ENCODE measurements at places on chromosomes 7 and 10. TPM values are rescaled to one million over a fixed set of nuclear protein-coding genes. Genes with fewer than 3 reads are reported as not detected.
A peak's percentile ranks its signal among the peaks of the same experiment; 100 is the strongest.

The STAG3 gene
- 1.1 TPM for total RNA-seq

The KLF14 gene
- total RNA-seq = not detected

The FIS1 gene
- total RNA-seq = 128 TPM

The PSAP gene
- 737 TPM for total RNA-seq

The WDFY4 gene
- total RNA-seq = not detected

The PAPSS2 gene
- 4.7 TPM for total RNA-seq

The SLC26A3 gene
- not detected for total RNA-seq

The SFMBT2 gene
- 9.1 TPM for total RNA-seq

The FXYD4 gene
- total RNA-seq = not detected

GRCh38 chr10:13173616-13174015 is 12.3 kb downstream of the MCM10 start:
- H3K36me3 ChIP-seq = no peaks in the 10 kb centered on the region
- no peaks in the 10 kb centered on the region for H3K27me3 ChIP-seq
- DNase-seq = no peak
- no peak overlapping the region for H3K4me3 ChIP-seq
- H3K4me1 ChIP-seq = peaks cover 1% of the 10 kb centered on the region
- H3K27ac ChIP-seq = no peak overlapping the region

- no peak overlapping the region for H3K27ac ChIP-seq
- no peak overlapping the region for H3K4me3 ChIP-seq
- H3K27me3 ChIP-seq = peaks cover 3% of the 10 kb centered on the region
- peaks cover 5% of the 10 kb centered on the region for H3K36me3 ChIP-seq
These were observed 104.2 kb downstream of the EMX2 start for GRCh38 chr10:117646718-117647117.

GRCh38 chr10:61465901-61466632 is 12.9 kb upstream of the TMEM26 start:
- no peaks in the 10 kb centered on the region for H3K27me3 ChIP-seq
- no peak for DNase-seq
- no peaks in the 10 kb centered on the region for H3K4me1 ChIP-seq
- H3K36me3 ChIP-seq = no peaks in the 10 kb centered on the region

- H3K36me3 ChIP-seq = no peaks in the 10 kb centered on the region
- DNase-seq = no peak
- peaks cover 9% of the 10 kb centered on the region for H3K4me1 ChIP-seq
- no peaks in the 10 kb centered on the region for H3K27me3 ChIP-seq
- peak overlapping the region; percentile 85 for H3K27ac ChIP-seq
These were observed 520 bp downstream of the ELAPOR2 start for GRCh38 chr7:87058744-87059524.

DNA sequence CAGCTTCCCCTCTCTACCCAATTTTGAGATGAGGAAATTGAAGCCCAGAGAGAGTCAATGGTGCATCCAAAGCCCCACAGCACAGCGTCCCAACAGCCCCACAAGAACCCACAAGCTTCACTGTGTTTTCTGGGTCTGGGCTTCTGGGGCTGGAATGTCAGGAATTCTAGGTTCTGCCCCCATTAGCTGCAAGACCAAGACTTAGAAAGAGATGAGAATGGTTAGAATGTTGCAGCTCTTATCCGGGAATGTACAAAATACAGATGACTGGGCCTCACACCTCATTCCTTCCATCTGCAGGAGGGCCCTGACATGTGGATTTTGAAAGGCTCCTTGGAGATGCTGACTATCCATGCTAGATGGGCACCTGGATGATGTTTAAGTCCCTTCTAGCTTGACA is 6.0 kb upstream of the SGPL1 start:
- H3K27me3 ChIP-seq = no peaks in the 10 kb centered on the region
- no peak overlapping the region for H3K4me3 ChIP-seq
- no peak for DNase-seq
- no peaks in the 10 kb centered on the region for H3K4me1 ChIP-seq

DNA sequence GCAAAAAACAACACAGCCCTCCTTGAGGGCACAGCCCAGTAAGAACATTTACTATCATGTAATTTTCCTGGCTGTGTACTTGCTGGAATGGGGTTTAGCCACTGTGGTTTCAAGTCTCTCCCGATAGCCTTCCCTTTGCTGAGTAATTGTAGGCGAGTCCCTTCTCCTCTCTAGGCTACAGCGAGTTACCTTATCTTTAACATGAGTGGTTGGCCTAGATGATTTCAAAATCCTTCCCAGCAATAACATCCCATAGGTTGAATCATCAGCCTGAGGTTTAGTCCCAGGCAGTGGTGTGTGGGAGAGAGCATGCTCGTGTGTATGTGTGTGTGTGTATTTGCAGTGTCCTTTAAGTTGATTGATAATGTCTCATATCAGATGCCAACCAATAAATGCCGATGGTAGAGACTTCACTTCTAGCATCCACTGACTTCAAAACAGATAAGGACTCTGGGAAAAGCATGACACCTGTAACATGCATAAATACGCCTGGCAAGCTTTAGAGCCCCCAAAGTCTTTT is 142.9 kb upstream of the ZMIZ1 start:
- H3K27ac ChIP-seq = no peak overlapping the region
- peaks cover 7% of the 10 kb centered on the region for H3K36me3 ChIP-seq
- H3K4me3 ChIP-seq = no peak overlapping the region
- peaks cover 10% of the 10 kb centered on the region for H3K27me3 ChIP-seq
- DNase-seq = no peak

DNA sequence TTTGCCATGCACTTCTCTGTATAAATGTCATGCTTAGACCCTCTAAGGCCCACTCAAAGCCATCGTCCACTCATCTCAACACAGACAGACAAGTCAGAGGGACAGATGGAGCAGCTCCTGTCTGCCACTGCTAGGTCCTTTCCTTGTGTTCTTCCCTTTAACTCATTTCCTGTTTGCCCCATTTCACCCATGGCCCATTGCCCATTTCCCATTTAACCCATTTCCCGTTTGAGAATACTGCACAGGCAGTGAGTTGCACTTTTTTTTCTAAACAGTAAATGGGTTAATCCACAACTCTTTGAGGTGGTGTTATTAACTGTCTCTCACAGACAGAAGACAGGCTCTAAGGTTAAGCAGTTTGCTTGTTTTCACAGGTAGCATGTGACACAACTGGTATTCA is 179.3 kb downstream of the NPSR1 start:
- H3K4me3 ChIP-seq = no peak overlapping the region
- no peak overlapping the region for H3K27ac ChIP-seq
- no peaks in the 10 kb centered on the region for H3K36me3 ChIP-seq
- peaks cover 4% of the 10 kb centered on the region for H3K27me3 ChIP-seq

- H3K27ac ChIP-seq = peak overlapping the region; percentile 99
- no peaks in the 10 kb centered on the region for H3K36me3 ChIP-seq
- H3K4me3 ChIP-seq = peak overlapping the region; percentile 95
- no peak for DNase-seq
- H3K27me3 ChIP-seq = peaks cover 25% of the 10 kb centered on the region
These were observed 1.3 kb upstream of the TNRC18 start for GRCh38 chr7:5424749-5425506.

DNA sequence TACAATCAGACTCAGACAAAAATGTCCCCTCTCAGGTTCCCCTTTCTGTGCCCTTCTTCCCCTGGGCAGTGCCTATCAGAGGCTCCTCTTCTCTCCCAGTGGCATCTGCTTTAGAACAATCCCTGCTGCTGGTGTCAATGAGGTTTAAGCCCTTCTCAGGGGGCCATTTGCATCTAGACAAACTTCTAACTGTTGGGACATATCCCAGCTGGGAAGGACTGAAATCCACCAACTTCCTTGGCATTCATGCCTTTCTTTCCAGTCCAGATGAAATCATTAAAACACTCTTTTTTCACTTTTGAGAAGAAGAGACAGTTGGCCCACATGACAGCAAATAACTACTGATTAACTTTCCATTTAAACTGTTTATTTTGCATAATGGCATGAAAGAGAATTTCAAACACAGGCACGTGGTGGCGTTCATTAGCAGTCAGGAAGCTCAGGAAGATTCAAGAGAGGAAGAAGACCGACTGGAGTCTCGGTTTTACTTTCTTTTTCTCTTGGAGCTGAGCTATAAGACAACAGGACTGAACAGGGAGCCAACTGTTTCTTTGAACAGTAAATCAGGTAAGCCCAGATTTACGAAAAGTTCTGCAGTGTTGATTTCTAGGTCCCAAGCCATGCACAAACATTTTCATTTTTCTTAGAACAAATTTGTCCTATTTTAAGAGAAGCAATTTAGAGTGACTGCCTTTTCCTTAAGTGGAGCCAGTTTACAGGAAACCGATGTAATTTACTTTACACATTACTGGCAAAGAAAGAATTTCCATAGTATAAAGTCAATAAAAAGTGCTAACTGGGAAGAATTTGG is at the start of gene GIMAP2:
TSS of gene GIMAP2 (plus strand) at position 488 of the 811 bp plus-strand sequence. CDS start 1,354 bp downstream, outside the sequence.
- H3K36me3 ChIP-seq = no peaks in the 10 kb centered on the region

- H3K4me1 ChIP-seq = peaks cover 8% of the 10 kb centered on the region
- no peak for DNase-seq
- no peak overlapping the region for H3K27ac ChIP-seq
- H3K36me3 ChIP-seq = no peaks in the 10 kb centered on the region
- H3K4me3 ChIP-seq = no peak overlapping the region
These were observed 4.2 kb downstream of the LRRC27 start for GRCh38 chr10:132336064-132336746.

DNA sequence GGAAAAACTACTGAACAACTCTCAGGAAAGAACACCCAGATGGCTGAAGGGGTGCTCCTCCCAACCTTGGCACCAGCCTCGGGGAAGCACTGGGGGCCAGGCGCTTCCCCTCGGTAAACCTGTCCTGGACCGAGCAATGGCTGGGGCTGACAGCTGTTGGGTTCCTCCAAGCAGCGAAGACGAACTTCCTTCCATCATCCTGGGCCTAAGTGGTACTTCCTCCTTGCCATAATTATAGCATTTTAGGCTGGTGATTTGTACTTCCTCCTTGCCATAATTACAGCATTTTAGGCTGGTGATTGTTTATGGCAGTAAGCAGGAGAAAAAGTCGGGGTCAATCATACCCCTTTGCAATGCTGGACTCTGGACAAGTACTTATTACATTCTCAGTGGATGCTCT is 69.3 kb downstream of the MYOF start:
- no peak overlapping the region for H3K4me3 ChIP-seq
- no peak for DNase-seq
- peaks cover 4% of the 10 kb centered on the region for H3K36me3 ChIP-seq
- no peak overlapping the region for H3K27ac ChIP-seq
- peaks cover 2% of the 10 kb centered on the region for H3K27me3 ChIP-seq

GRCh38 chr7:107201795-107202450 is 33.1 kb downstream of the HBP1 start:
- H3K36me3 ChIP-seq = peaks cover 5% of the 10 kb centered on the region
- H3K27ac ChIP-seq = no peak overlapping the region
- no peaks in the 10 kb centered on the region for H3K27me3 ChIP-seq
- H3K4me1 ChIP-seq = peaks cover 4% of the 10 kb centered on the region
- DNase-seq = peak; percentile 73

DNA sequence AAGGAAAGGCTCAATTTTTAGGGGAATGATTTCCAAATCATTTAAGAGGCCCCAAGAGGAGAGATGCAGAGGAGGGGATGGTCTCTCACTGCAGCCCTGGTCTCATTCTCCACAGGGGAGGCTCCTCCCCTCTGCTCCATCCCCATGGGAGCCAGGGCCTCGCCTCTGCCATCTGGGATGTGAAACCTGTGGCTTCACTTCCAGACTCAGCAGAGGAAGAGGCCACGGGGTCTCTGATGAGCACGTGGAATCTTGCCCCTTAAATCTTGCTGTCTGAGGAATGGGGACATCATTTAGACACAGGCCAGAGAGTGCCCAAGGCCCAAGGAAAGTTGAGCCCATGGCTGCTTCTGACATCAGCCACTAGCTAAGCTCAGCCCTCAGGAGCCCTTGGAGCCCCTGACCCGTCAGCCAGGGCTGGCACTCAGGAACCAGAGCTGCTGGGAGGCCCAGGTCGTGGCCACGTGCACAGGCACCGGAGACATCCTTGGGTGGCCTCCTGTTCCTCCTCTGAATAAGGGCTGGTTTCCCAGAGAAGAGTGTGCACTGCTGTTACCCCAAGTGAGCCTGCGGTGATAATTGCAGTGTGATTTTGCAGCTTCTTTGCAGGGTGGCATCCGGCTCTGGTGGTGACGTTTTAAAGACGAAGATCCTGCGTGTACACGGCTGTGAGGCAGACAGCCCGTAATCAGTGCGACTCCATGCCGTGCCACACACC is 50.5 kb downstream of the VIPR2 start:
- H3K4me3 ChIP-seq = no peak overlapping the region
- no peaks in the 10 kb centered on the region for H3K36me3 ChIP-seq
- peak; percentile 68 for DNase-seq
- H3K27ac ChIP-seq = no peak overlapping the region
- H3K27me3 ChIP-seq = peaks cover 3% of the 10 kb centered on the region

Measured in glutamatergic neuron (in vitro differentiated cells).